ENCODE measurements at places on chromosomes 5 and 9.

DNA sequence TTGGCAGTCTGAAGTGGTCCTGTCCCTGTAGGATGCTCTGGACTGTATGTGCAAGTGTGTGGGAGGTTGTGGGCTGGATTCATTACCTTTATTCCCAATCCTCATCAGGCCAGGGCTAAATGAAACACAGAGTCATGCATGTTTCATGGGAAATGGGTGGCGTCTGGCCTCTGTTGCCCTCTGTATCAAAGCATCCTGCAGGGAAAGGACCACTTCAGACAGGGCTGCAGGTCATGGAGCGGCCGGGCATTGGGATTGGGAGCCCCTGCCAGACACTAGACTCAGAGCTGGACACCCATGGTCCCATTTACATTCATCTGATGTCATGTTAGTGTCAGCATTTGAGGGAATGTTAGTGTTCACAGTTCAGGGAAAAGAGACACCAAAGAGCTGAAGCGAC lies 53.8 kb downstream of the UBE2QL1 start:
- DNase-seq = no peak

DNA sequence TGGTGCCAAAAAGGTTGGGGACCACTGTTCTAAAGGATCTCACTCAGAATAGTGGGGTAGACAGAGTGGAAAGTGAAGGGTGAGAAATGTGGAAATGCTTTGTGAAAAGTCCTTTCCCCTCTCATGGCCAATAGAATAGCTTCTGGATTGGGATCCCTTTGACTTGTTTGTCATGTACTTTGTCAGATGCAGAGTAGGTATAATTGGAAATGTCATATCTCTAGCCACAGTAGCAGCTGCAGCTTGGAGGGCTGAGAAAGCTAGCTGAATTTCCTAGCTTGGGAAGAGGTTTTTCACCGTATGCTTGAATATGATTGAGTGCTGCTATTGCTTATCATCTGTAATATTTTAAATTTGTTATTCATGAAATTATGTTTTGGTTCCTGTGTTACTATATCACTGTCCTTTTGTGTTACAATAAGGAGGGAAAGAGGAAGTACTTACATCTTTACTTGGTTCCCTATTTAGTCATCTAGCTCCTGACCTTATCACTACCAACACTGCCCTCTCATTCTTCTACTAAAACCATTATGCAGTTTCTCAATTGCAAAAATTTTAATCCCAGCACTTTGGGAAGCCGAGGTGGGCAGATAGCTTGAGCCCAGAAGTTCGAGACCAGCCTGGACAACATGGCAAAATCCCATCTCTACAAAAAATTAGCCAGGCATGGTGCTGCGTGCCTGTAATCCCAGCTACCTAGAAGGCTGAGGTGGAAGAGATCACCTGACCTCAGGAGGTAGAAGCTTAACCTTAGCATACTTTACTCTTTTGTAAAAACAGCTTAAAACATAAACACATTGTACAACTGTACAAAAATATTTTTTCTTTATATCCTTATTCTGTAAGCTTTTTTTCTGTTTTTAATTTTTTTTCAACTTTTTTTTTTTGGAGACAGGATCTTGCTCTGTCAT lies 12.4 kb downstream of the SLC30A5 start:
- no peak for DNase-seq

DNA sequence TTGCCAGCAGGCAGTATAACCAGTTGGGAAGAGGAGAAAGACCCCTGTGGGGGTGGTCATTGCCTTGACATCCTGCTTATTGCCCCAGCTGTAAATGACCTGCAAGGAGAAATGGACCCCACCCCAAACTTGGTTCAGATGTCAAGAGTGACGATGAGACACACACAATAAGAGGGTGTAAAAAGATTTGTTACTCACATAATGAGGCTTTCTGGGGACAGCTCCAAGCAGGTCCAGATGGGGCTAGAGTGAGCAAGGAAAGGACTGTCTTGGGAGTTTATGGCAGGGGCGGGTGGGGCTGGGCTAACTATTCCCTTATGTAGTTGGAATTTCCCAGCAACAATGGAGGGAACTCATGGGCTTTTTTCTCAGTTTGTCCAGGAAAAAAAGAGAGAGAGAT lies 24.1 kb downstream of the ZNF484 start:
- DNase-seq = no peak

DNA sequence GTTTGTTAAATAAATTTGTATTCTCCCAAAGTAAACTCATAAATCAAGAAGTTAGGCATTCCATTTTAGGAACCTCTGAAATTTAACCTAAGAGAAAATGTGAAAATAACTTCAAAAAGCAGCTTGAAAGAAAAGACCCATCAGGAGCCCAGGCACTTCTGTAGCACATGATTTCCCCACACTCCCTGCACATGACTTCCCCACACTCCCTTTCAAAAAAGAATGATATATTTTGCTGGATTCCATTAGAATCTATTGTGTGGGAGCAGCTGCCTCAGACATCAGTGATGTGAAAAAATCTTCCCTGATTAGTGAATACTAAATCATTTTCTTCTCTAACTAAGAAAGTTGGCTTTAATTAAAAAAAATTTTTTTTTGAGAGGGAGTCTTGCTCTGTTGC lies 83.3 kb downstream of the GLDC start:
- no peak for DNase-seq

DNA sequence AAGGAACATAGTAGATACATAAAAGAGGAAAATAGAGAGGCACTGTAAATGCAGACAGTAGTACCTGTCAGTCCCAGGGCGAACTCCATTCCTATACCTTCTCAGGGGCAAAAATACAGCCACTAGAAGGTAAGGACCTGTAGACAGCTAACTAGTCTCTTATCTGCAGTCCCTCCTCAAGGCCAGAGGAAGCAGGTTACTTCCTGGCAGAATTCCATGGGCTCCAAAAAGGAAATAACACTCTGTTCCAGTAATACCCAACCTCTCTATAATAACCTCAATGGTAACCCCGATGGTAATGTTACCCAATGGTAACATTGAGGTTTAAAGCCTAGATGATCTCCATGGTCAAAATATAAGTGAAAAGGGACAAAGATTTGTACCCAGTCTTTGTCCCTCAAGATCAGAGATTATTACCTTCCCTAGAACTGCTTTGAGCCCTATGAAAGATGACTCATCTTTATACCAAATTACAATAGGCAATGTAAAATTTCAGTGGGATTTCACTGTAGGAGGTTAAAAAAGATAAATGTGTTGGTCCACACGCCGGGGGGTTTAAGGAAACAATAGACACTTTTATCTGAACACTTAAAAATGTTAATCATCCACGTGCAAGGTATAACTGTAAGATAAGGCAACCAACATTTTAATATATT lies 113.0 kb downstream of the DENND1A start:
- no peak for DNase-seq

DNA sequence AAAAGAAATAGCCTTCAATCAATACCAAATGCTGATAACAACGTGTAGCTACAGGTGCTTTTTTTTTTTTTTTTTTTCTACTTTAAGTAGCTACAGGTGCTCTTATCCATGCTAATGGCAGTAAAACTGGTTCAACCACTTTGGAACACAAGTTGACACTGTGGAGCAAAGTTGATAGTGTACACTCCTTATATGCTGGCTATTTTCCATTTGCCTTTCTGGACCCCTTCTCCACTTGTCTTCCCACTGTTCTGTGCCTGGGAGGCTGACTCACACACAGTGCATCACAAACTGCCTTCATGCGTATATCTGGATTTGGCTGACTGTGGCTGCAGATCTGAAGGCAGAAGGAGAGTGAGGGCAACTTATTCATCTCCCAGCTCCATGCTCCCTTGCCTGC lies 247.9 kb downstream of the MSX2 start:
- DNase-seq = no peak

DNA sequence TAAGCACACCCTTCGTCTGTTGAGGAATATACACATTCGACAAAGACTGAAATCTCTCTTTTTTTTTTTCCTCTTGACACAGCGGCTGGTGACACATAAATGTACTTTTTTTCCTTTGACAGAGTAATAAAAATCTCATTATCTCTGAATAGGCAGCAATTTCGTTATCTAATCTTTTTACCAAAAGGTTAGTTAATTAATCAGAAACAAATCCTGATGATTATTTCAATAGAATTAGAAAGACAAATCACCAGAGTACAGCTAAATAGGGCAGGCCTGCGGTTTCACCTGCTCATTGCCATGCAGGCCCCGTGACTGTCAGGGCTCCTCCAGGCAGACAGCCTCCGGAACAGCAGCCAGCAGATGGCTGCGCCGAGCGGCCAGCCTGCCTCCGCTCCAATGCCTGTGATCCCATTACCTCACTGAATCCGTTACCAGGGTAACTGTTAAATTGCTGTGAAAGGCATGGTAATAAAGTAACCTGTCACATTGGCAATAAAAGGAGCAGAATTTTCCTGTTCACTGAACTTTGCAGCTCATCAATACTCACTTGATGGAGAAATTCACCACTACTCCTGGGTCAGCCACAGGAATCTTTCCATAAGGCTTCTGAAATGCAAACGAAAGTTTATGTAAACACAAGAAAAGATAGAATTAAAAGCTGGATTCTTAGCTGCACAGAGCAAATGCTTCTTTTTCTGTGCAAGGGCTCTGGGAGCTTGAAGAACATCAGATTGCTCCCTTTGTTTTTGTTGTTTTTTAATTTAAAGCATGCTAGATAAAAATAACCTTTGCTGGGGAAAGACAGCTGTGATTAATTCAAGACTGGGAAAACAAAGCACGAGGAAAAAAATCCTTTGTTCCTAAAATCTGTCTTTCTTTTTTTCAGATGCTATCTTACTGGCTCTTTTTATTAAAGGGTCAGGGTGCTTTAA lies 666.4 kb upstream of the ZNF608 start:
- DNase-seq = no peak

GRCh38 chr5:148352696-148353095 lies 17.3 kb downstream of the SPINK9 start:
- DNase-seq = no peak

- no peak for DNase-seq
Observed at GRCh38 chr5:5492087-5492933, 69.8 kb downstream of the ICE1 start.

GRCh38 chr9:82797534-82797933 lies 265.4 kb downstream of the RASEF start:
- no peak for DNase-seq

GRCh38 chr5:64519263-64519662 lies 13.4 kb downstream of the RGS7BP start:
- DNase-seq = no peak

DNA sequence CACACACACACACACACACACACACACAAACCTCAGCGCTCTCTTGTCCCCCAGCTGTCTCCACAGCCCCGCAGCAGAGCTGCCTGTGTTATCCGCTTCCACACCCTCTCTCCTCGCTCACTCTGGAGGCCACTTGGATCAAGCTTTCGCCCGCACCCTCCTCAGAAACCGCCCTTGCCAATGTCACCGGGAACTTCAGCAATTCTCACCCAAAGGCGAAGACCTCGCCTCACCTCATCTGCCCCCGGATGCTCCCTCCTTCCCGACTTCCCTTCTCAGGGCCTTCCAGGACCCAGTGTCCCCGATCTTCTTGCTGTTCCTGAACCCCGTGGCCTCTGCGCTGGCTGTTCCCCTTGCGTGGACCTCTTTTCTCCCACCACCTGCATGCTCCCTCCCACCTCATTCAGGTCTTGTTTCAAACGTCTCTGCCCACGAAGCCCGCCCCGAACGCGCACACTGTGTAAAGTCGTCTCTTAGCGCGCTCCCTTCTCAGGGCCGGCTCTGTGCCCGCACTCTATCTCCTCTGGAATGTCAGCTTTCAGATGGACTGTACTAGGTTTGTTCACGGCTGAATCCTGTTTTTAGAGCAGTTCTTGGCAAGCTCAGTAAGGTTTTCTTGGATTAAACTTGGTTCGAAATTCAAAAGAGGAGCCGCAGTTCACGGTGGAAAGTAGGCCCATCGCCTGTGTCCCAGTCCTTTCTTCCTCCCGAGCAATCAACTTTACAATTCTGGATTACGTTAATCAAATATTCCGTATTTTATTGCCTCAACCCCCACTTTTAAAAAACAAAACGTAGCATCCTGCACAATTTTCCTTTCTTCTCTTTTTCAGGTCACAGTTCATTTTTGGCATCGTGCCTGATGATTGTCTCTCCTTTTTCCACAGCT lies 1.0 kb upstream of the TRIM7 start:
- no peak for DNase-seq

DNA sequence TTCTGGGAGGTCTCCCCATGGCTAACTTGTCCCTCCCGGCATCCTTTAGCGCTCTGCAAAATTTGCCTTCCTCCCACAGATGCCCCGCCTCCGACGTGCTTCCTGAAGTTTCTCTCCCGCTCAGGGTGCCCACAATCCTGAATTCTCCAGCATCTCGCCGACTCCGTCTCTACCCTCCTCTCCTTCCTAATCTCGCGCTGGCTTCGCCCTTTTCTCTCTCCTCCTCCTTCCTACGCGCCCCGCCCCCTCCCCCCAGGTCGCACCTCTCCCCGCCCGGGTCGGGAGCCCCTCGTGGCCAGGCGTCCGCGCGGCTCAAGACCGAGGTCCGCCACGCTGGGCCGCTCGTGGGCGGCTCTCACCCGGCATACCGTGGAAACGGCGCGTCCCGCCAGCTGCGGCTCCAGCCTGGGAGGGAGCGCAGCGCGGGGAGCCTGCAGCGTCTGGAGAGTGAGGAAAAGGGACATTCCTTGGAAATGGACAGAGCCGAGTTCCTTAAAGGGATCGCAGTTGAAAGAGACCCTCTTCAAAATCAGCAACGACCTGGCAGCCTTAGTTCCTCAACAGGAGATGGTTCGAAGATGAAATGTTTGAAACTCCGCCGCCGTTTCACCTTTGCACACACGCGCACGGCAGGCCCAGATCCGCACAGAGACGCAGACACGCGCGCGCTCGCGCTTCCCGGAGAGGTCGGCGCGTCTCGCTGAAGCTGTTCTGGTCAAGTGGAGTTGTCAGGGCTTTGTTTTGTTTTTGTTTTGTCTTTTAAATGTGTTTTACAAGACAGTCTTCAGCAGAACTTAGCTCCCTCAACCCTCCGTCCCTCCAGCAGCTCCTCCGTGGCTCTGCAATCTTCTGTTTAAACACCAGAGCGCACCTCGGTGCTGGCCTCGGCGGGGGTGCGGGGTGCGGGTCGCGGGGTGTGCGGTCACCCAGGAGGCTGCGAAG lies 5.0 kb upstream of the IRX2 start:
- DNase-seq = no peak

DNA sequence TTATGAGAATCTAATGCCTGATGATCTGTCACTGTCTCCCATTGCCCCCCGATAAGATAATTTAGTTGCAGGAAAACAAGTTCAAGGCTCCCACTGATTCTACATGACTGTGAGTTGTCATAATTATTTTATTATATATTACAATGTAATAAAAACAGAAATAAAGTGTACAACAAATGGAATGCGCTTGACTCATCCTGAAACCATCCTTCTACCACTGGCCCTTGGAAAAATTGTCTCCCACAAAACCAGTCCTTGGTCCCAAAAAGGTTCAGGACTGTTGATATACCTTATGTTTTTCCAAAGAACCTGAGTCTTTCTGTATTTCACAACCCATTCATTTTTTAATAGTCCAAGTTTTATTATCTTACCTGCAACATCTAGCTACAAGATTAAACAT lies 403.5 kb downstream of the TAF11L14 start:
- no peak for DNase-seq

DNA sequence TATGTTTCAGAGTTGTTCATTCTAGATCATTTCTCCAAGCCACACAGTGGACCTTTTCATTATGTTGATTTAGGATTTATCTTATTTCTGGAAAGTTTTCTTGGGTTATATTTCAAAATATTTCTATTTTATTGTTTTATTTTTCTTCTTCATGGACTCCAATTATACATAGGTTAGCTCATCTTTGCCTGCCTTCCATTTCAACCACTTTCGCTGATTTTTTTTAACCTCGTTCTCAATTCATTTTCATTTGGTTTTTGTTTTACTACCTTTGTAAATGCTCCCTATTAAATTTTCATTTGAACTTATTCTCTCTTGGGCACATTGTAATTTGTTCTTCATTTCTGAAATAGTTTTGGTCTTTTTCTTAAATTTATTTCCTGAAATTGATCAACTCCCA lies 169.0 kb upstream of the PITX1 start:
- no peak for DNase-seq

GRCh38 chr5:132998556-132998955 lies 27.8 kb downstream of the ZCCHC10 start:
- DNase-seq = no peak
